Lung (tissue), 17 donors: ENCODE measurements at places on chromosomes 4 and X. TPM values are rescaled to one million over a fixed set of nuclear protein-coding genes. Genes with fewer than 3 reads are reported as not detected.

GRCh38 chrX:153336121-153336894, 2.4 kb downstream of the ZNF275 start:
- no peak for DNase-seq

DNA sequence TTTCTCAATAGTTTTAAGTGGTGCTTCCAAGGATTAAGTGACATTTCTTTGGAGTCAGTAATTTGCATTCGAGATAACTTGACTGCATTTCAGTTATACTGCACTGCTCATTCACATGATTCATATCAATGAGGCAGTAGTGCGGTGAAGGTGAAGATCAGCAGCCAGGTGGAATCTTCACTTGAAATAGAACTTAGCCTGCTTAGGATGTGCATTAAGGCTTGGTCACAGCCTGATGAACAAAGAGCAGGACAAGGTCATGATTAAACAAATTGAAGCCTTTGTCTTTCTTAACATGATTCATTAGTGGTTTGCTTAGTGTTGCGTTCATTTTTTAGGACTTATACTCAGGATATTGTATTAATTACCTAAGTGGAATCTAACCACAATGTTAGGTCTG, 212.1 kb upstream of the GALNTL6 start:
- DNase-seq = no peak

GRCh38 chr4:143336781-143337599, at the start of gene GAB1:
Gene GAB1 (plus strand): TSS chr4:143336876. CDS start chr4:143337189, 313 bp downstream.
- peak; percentile 92 for DNase-seq

DNA sequence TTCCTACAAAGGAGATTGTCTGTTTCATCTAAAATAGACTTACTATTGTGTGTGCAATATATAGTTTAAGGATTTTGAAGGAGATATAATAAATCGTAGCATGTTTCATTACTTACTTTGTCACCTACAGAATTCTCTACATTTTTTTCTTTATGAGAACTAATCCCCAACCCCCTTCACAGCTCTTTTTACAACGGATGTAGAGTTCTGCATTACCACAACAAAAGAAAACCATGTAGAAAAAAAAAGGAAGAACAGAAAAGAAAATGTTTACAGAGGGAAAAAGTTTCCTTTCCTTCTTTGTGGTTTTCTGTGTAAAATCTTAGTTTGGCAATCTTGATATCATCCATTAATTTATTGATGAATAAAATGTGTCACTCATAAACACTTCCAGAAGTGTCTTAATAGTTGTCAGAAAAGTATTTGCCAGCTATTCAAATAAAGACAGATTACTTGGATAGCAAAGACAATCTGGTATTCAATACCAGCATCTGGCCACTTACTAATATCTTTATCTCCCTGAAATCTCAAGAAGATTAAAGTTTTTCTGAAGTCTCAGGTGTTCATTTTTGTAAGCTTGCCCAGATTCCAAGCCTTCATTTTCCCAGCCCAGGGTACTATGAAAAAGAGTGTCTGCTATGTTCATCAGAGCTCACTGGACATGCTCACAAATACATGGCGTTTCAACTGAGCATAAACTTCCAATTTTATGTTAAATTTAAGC, 806.8 kb downstream of the PCDH19 start:
- no peak for DNase-seq

DNA sequence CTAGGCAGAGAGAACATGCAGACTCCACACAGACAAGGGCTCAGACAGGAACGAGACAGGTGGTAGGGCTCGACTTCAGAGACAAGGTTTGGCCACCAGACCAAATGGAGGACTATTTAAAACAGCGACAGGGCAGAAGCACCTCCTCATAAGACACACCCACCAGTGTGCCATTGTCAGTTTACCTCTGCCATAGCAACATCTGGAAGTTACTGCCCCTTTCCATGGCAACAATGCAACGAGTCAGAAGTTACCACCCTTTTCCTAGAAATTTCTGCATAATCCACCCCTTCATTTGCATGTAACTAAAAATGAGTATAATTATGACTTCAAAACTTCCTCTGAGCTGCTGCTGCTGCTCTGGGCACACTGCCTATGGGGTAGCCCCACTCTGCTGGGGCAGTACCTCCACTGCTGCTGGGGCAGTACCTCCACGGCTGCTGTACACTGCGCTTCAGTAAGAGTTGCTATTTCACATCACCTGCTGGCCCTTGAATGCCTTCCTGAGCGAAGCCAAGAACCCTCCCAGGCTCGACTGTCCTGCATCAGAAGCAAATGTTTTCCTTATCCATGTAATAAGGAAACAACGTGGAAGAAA, 2222.3 kb upstream of the AGA start:
- no peak for DNase-seq

DNA sequence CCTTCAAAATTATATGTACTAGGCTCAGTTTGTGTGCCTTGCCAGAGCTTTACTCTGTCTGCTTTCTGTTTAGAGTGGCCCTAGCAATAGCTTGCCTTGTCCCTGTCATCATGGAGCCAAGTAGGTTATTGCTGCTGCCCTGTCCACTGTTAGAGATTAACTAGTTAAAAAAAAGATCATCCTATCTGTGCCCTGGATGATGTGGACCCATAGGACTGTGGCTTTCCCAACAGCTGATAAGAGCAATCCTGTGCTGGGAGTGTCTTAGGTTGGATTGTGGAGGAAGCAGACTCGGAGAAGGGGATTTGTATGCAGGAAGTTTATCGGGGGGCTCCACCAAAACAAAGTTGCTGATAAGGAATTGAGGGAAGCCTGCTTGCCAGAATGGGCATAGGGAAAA, 23.8 kb downstream of the PPP1R2C start:
- DNase-seq = no peak

DNA sequence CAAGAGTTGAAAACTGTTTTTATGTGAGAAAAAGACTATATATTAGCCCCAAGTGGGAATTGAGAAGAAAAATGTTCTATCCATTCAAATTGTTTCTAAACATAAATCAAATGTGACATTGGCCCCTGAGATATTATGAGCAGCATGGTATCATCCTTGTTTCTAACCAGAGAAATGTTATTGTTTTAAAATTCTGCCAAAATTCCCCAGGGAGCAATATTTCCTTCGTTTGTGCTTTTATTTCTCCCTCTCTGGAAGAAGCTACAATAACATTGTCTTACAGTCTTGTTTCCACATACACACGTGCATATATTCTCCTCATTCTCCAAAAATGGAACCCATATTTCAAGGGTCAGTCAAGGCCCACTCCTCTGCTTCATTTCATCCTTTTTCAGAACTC, 46.7 kb downstream of the MAGEB17 start:
- no peak for DNase-seq

Gene BEX2
- total RNA-seq = 13.9 TPM

Gene KIT
- 25.7 TPM for total RNA-seq

Gene TBX22
- not detected for total RNA-seq
